ENCODE measurements at places on chromosomes 16 and 17. TPM values are rescaled to one million over a fixed set of nuclear protein-coding genes. Genes with fewer than 3 reads are reported as not detected.

The SNRNP25 gene
- 17.6 TPM for total RNA-seq

The KREMEN2 gene
- not detected for total RNA-seq

DNA sequence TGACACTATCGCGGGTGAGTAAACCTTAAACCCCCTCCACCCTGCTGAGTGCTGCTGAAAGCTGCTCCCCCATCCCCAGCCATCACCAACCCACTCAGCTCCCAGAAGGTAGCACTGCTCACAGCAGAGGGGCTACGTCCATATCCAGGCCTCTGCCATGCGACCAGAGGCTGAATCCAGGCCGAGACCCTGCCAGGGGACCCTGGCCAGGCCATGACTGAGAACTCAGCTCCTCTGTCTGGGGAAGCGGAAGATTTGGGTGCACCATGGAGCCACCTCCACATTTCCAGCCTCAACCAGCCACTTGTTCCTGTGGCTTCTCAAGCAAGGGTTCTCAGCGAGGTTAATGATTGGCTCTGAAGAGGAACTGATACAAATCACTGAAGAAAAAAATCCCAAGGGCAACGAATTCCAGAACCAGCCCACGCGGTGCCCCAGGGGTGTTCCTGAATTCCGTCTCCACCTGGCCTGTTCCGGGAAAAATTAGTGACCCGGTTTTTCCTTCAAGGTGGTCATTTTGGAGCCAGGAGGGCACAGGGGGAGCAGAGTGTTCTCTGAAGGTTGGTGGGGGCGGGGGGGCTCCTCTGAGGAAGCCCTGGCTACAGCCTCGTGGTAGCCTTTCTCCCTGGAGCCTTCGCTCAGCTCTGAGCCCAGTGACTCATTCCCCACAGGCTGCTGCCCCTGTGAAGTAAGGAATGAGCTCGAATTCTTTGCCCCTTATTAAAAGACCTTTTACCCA, 9.3 kb upstream of the SLC16A5 start:
- H3K27ac ChIP-seq = peak overlapping the region; percentile 77
- H3K36me3 ChIP-seq = no peaks in the 10 kb centered on the region
- H3K4me3 ChIP-seq = peak overlapping the region; percentile 14
- peak; percentile 92 for DNase-seq

The TNFRSF17 gene
- not detected for total RNA-seq

GRCh38 chr16:19815418-19815817, 69.2 kb downstream of the GPRC5B start:
- no peak for DNase-seq
- peaks cover 10% of the 10 kb centered on the region for H3K4me1 ChIP-seq
- H3K36me3 ChIP-seq = no peaks in the 10 kb centered on the region
- H3K27ac ChIP-seq = no peak overlapping the region
- H3K27me3 ChIP-seq = no peaks in the 10 kb centered on the region

The TBC1D26 gene
- total RNA-seq = not detected

DNA sequence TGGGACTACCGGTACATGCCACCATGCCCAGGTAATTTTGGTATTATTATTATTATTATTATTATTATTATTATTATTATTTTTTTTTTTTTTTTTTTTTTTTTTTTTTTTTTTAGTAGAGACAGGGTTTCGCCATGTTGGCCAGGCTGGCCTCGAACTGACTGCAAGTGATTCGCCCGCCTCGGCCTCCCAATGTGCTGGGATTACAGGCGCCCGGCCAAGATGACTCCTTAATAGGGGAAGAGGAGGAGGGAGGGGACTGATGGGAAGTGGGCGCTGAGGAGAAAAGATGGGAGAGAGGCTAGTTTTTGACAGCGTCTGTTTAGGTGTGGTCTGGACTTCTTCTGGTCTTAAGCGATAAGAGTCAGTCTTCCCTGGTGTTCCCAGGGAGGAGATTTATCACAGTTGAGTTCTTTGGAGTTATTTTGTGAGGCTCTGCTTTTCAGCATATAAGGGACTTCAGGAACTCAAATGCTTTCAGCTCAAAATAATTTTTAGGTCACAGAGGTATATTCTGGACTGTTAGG, 34.4 kb upstream of the SLC5A10 start:
- no peak overlapping the region for H3K4me3 ChIP-seq
- H3K4me1 ChIP-seq = peaks cover 21% of the 10 kb centered on the region
- peak; percentile 21 for DNase-seq
- H3K36me3 ChIP-seq = no peaks in the 10 kb centered on the region

DNA sequence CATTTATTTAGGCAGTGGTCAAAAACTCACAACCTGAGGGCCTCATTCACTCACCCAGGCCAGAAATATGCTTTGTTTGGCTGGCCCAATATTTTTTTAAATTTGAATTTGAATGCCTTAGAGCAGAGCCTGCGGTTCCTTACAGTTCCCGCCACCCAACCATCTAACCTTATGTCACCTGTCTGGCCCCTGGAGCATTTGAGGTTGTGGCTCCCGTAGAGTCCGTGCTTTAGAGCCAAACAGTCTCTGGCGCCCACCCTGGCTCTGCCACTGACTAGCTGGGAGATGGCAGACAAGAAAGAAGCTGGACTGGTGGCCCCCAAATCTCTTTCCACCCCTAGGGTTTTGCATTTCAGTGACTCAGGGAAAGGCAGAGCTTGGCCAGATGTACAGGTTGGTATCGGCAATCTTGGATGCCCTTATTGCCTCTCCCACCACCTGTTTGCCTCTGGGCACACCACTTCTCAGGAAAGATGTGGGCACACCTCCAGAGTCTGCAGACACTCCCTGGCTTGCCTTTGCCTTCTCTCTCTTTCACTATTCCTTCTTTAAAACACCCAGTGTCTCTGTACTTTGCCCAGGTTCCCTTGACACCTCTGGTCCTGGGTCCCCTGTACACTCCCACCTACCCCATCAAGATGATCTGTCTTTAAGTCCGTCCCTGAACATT, 1.9 kb upstream of the MAP3K14 start:
- H3K27ac ChIP-seq = peak overlapping the region; percentile 95
- no peak overlapping the region for H3K4me3 ChIP-seq
- H3K4me1 ChIP-seq = peaks cover 67% of the 10 kb centered on the region
- no peaks in the 10 kb centered on the region for H3K27me3 ChIP-seq
- no peaks in the 10 kb centered on the region for H3K36me3 ChIP-seq

The ARSG gene
- 2.8 TPM for total RNA-seq

The BICDL2 gene
- total RNA-seq = not detected

DNA sequence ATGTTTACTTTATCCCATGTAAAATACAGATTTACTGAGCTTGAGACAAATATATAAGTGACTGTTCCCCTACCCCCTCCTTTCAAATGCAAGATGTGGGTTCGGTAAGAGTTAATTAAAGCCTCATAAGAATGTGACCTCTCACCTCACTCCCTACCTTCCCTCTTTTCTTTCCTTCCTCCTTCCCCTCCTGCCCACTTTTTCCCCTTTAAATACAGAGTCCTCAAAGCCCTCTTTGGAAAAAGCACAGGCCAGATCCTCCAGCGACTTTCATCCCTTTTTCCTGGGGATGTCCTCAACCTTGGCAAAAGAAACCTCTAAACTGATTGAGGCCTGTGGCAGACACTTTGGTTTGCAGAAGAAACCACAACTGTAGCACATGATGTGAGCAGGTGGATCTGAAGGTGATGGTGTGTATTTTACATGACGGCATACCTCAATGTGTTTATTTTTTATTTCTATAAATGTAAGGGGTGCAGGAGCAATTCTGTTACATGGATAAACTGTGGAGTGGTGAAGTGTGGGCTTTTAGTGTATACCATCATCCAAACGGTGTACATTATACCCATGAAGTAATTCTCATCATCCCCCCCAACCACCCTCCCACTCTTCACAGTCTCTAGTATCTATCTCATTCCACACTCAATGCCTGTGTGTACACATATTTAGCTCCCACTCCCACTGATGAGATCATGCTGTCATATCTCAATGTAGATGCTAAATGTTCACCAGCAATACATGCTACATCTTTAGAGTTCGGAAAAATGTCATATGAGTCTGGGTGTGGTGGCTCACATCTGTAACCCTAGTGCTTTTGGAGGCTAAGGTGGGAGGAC, 77.7 kb downstream of the XYLT1 start:
- peaks cover 22% of the 10 kb centered on the region for H3K4me1 ChIP-seq
- H3K27ac ChIP-seq = no peak overlapping the region
- no peaks in the 10 kb centered on the region for H3K27me3 ChIP-seq
- H3K4me3 ChIP-seq = no peak overlapping the region
- no peaks in the 10 kb centered on the region for H3K36me3 ChIP-seq

Measured in GM23248 (cell line).